ENCODE measurements at places on chromosomes 4 and X.

DNA sequence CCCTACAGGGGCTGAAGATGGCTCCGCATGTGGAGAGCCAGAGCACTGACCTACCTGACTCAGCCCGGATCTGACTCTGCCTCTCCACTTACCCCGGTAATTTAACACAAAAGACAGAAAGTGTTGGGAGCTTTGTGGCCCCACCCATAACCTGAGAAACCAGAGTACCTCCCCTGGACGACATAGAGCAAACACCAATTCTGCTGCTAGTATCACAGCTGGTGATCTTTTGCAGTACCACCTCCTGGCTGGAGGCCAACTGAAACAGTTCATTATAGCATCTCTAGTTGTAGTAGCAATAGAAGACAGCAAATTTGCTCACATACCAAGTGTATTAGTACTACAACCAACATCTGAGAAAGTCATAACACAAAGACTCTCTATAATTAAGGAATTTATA is 443.9 kb downstream of the KLHL4 start:
- no peak for DNase-seq

- no peak for DNase-seq
These were observed 51.7 kb upstream of the AFF2 start for GRCh38 chrX:148448686-148449085.

GRCh38 chrX:25052798-25053534 is 37.2 kb upstream of the ARX start:
- no peak for DNase-seq

GRCh38 chr4:39730072-39730471 is 32.1 kb downstream of the UBE2K start:
- DNase-seq: no peak

GRCh38 chr4:150310159-150310895 is 232.1 kb downstream of the DCLK2 start:
- DNase-seq: no peak

- DNase-seq: no peak
These were observed 130.9 kb downstream of the REPS2 start for GRCh38 chrX:17077361-17077760.

GRCh38 chrX:49995107-49995731 is 72.8 kb downstream of the CLCN5 start:
- no peak for DNase-seq

GRCh38 chr4:62952366-62952765 is 1456.9 kb downstream of the TECRL start:
- DNase-seq: no peak

DNA sequence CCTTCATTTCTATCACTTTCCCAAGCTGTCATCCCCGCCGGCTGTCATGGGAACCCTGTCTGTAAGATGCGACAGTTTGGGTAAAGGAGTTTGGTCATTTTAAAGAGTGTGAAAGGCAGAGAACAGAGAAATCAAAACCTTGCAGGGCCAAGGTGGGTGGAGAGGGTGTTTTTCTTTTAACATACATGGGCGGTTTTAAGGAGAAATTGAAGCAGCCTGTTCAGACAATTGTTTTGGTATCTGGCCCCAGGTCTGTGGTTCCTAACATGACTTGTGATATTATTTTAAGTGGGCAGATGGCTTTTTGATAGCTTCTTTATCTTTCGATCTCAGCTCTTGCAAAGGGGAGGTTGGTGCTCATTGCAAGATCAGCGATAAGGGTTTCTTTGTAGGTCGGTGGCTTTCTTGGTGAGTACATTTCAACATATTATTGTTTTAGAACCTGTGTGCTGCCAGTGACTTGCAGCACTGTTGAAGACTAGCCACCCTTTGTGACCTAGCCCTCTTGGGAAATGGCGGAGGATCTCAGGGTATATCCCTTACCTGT is 3.7 kb downstream of the PPP1R3F start:
- no peak for DNase-seq

DNA sequence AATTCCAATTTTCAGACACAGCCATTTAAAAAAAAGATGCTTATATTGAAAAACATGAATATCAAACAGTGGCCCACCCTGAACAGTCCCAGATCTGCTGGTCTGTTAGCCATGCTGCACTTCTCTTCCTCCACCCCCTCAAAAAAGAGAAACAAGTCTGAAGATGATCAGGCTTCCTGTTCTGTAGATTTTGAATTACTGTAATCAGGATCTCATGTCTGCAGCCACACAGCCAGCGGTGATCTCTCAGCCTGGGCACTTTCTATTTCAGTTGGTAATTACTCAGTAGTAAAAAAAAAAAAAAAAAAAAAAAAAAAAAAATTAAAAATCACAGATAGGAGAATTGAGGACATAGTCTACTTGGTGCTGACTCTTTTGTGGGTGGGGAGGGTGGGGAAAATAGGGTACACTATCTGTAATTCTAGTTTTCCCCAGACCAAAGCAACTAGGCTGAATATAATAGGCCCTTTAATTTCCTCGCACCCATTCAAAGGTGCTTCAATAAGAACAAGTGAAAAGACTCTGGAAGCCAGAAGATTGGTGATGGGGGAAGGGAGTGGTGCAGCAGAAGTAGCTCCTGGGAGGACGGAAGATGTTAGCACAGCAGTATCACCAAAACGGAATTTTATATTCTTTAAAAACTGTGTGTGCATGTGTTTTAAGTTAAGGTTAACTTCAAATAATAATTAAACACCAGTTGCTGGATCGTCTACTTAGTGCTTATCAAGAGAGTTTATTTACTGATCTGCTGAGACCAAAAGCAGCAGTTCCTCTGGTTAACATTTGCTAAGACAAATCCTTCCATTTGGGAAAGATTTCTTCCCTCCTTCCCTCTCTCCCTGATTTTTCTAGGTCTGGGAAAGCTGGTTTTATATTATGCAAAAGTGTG is 47.0 kb downstream of the SPRY1 start:
- no peak for DNase-seq

DNA sequence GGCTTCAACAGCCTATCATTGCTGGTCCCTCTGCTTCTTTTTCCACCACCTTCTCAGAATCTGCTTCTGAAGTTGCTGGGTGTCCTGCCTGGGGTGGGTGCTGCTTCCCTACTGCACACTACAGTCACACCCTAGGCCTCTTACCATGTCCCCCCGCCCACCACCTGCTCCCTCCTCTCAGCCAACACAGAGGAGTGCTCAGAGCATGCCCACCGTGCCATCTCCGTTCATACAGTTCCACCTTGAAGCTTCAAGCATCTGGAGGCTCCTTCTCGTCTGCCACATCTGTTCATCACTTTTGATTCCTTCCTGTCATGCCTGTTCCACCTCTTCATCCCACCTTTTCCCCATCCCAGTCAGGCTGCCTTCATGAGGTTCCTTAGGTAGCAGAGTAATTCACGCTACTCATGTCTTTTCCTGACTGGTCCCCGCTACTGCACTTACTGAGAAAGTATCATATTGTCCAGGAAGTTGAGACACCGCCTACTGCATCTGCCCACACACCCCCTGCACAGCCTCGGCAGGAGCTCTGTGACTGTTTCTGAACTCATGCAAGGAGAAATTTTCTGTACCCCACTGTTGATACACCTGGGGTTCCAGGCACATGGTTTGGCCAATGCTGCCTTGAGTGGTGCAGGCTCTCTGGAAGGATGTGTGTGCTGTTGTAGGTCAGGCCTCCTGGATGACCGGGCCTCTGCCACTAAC is 39.5 kb downstream of the HADH start:
- DNase-seq: no peak

DNA sequence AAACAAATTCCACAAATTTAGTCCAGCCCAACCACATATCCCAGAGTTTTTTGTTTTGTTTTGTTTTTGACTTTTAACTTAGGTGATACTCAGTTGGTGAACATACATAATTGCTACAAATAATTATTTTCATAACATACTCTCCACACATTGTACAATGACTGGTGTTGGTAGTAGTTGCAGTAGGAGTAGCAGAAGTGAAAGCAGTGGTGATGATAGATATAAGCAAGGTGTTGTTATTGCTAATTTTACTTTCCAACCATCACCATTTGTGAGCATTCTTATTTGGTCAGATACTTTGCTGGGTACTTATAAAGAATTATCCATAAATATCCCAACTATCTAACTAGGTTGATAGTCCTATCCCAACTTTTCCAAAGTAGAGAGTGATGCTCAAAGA is 47.3 kb downstream of the ARHGAP24 start:
- no peak for DNase-seq

GRCh38 chr4:81607950-81608349 is 136.2 kb upstream of the RASGEF1B start:
- no peak for DNase-seq

GRCh38 chr4:124973716-124974115 is 261.2 kb upstream of the ANKRD50 start:
- DNase-seq: no peak

GRCh38 chr4:103664436-103665075 is 55.2 kb downstream of the TACR3 start:
- no peak for DNase-seq

GRCh38 chr4:82430964-82431745 is 765 bp downstream of the ENOPH1 start:
- DNase-seq: no peak

DNA sequence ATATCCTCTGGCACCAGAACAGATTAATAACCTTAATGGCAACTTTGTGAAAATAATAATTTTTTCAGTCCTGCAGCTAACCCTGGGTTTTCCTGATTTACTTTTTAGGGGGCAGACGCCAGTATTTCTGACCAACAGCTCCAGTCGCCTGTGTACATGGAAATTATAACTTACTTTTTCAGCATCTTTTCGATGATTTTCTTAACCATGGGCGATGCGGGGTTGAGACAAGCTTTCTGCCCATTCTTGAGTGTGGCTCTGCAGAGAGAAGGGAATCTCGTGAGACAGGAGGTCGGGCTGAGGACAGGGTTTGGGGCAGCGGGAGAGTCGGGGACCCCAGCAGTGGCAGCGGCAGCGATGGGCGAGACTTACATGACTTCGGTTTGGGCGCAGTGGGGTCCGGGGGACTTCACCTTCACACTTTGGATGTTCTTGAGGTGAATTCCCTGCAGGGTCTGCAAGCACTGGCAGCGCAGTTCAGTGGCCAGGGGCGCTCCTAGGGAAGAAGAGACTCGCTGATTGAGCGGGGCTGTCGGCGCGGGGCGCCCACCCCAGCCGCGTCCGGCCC is 484 bp downstream of the CXCL2 start:
- DNase-seq: peak; percentile 59

DNA sequence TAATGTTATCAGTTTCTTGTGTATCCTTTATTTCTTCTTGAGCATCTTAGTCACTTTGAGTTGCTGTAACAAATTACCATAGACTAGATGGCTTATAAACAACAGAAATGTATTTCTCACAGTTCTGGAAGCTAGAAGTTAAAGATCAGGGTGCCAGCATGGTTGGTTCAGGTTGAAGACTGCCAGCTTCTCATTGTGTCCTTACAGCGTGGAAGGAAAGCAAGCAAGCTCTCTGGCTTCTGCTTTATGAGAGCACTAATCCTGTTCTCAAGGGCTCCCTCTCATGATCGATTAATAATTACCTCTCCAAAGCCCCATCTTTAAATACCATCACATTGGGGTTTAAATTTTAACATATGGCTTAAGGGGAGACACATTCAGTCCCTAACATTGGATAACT is 497.2 kb downstream of the RAPGEF2 start:
- no peak for DNase-seq

DNA sequence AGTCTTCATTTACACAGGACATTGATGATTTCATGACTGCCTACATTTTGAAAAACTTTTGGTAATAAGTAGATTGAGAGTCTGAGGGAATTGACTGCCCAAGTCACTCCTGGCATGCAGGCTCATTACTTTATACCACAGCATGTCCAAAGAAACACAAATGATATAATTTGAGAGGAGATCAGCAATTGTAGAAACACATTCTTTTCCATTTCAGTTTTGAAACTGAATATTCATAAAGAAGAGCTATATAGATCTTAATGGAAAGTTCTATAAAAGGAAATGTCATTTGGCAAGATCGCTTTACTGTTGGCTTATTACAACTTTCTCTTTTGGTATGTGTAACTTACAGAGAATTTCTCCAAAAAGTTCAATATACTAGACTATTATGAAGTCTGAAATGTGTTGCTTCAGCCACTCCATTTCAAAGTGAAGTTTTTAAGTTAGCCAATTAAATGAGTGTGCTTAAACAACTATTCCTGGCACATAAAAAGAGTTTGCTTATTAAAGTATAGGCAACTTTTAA is 158.0 kb downstream of the ARAP2 start:
- no peak for DNase-seq

- no peak for DNase-seq
These were observed 447.7 kb downstream of the STIM2 start for GRCh38 chr4:27308379-27308778.

GRCh38 chr4:139768896-139769295 is 103.3 kb downstream of the MGST2 start:
- DNase-seq: no peak

- peak; percentile 62 for DNase-seq
These were observed 64.3 kb upstream of the WDR17 start for GRCh38 chr4:176001151-176002006.

GRCh38 chr4:67531379-67531962 is 13.8 kb downstream of the CENPC start:
- no peak for DNase-seq

DNA sequence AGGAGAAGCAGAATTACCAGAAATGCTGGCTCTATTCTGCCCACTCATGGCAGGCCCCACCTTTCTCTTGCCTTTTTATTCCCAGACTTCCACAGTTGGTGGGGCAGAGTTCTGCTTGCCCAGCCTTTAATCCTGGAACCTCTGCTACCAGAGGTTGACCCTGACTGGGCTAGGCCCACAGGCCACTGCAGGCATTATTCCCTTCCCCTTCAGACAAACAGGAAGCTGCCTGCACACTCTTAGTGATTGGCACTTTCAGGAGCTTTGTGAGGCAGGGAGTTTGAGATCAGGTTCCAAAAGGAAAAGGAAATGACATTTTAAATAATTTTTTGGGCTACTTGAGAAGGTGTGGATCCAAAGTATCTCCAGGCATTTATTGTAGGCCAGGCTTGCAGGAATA is 18.8 kb downstream of the MSN start:
- no peak for DNase-seq

DNA sequence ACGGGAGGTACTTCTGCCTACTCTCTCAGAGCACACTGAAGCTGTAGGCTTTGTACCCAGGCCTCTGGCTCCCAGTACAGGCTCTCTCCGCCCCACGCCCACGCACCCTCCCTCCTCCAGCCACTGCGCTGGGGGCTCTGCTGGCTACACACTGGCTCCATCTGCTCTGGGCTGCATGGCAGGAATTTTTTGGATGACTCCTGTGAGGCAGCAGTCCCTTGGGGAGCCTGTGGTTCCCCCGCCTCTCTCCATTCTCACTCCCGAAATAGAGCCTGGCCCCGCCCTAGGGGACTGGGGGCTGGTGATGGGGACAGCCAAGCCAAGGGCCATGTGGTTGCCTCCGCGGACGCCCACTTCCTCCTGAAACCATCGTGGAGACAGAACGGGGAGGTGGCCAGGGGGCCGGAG is 58.1 kb upstream of the ADRA2C start:
- DNase-seq: no peak
